ENCODE measurements at places on chromosomes 3 and 15.

DNA sequence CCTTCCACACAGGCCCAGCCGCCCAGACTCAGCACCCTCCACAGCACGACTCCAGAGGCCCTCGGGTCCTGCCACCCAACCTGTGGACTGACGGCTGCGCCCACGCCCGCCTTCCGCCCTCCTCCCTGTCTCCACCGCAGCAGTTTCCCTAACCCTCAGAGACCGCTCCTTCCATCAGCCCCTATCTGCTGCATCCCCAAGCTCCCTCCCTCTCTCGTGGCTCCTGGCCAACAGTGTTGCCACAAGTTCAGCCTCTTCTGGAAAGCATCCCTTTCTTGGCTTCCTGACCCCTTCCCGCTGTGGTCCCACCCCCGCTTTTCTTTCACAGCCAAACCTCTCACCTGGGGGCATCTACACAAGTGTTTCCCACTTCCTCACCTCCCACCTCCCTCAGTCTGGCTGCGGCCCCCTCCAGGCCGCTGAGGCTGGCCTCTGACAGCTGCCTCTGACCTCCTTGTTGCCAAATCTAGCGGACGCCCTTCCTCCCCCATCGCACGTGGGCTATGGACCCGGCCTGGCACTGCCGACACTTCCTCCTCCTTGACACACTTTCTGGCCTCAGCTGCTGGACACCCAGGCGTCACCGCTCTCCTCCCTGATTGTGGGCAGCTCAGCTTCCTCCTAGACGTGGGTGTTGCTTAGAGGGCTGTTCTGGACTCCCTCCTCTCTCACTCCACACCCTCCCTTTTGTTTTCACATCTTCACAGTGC is 168.8 kb upstream of the TLE3 start:
- DNase-seq: peak; percentile 84

GRCh38 chr3:120052225-120052624 is 42.0 kb downstream of the GSK3B start:
- no peak for DNase-seq

DNA sequence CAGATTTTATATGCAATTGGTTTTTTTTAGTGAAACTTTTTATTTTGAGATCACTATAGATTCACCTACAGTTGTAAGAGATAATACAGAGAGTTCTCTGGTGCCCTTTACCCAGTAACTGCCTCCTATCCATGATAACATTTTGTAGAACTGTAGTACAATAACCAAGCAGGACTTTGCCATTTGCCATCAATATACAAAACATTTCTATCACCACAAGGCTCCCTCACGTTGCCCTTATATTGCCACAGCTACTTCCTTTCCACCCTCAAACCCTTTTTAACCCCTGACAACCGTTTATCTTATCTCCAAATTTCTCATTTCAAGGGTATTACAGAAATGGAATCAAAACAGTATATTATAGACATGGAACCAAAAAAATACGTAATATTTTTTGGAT is 130.7 kb upstream of the GOLGA6L4 start:
- no peak for DNase-seq

DNA sequence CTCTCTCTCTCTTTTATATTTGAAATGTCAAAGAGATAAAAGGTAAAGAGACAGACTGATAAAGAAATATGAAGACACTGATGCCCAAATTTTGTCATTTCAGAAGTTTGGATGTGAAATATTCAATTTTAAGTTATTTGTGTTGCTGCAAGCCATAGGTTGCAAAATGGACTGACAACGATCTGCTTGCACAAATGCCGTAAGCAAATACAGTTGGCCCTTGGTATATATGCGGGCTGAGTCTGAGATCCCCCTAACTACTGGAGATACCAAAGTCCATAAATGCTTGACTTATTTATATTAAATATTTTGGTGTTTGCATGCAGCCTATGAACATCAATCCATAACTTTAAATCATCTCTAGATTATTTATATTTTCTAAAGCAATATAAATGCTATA is 1459.1 kb upstream of the ALCAM start:
- no peak for DNase-seq

- peak; percentile 77 for DNase-seq
These were observed 30.0 kb downstream of the STARD5 start for GRCh38 chr15:81293728-81294515.
